ENCODE measurements at places on chromosomes 5 and 9.

DNA sequence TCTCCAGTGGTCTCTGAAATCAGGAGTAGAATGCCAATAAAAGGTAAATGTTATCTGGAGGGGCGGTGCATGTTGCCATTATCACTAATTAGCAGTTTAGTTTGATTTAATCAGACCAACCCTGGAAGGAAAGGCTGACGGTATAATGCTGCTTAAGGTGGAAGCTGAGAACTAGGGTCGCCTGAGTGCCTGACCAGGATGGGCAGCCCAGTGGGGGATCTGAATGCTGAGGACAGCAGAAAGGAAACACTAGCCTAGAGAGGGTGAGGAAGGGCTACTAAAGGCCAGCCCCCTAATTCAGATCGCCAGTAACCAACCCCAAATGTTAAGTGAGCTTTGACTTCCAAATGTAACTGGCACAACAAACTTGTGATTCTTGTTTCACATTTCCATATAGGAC lies 172.2 kb downstream of the APBA1 start:
- DNase-seq, result no peak

- no peak for DNase-seq
These were observed 25.5 kb upstream of the SLC6A3 start for GRCh38 chr5:1470762-1471211.

DNA sequence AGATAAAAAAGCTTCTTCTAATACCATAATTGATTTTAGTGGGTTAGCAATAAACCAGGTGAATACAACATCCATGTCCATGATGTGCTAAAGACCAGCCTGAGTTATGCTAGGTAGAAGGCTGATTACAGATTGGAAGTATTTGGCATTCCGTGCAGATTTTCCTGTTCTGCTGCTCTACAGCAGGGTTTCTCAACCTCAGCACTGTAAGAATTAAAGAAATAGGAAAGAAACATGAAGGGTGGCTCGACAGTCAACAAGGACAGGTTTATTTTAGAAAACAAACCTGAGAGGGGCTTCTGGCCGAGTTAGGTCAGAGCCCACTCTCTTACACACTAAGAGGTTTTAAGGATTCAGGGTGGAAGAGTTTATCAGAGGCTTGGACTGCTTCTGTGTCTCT lies 42.3 kb downstream of the ZFAND5 start:
- no peak for DNase-seq

DNA sequence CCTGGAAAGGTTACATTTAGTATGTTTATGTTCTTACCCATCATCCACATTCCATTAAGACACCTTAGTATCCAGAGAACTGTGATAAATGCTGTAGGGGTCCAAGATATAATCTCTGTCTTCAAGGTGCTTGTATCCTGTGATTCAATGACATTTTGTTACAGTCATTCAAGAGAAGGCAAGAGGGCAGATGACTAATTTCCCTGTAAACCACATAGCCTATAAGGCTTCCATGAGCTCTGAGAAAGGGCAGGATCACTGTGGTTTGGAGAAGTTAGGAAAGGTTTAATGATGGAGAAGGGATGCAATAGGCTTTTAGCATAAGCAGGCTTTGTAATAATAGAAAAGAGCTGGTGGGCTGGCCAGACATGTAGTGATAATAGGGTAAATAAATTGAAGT lies 40.0 kb downstream of the PAPPA start:
- DNase-seq, result no peak

GRCh38 chr5:180636403-180637075 lies 12.9 kb downstream of the FLT4 start:
- DNase-seq, result no peak

DNA sequence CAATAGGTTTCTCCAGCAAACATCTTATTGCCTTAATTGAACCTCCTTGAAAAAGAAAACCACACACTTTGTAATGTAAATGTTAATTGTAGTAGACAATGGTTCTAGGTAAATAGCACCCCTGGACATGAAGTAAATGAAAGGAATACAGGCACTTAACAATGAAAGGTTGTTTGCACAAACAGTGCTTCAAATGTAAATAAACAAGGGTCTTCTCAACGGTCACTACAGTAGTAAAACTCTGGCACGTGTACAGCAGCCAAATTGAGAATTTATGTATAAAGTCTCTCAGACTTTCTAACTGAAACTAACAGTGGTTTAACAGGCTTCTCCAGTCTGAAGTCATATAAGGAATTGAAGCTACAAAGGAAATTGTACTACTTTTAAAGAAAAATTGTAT lies 218.3 kb downstream of the MEF2C start:
- no peak for DNase-seq

DNA sequence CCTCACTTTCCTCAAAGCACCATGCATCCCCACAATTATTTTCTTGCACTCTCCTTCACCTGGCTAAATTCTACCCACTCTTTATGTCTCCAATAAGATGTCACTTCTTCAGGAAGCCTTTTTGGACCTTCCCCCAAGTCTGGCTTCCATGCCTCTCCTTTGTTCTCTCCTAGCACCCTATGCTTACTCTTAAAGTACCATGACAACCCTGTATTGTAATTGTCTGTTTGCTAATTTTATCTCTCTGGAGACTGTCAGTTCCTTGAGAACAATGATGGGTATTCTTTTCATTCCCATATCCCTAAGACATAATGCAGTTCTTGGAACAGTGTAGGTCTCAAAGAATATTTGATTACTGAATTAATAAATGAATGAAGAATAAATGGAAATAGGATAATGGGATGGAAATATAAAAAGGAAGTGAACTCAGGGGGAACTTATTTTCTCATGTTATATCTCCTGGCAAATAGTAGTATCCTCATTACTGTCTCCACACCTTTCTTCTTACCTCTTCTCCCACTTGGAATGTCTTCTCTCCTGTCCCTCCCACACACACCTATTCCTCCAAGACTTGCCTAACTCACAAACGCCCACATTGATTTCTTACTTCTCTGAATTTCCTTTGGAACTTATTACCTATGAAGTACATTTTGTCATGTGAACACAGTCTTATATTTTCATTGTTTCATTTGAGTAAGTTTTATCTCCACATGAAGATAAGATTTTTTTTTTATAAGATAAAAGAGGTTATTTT lies 499.1 kb downstream of the NFIB start:
- no peak for DNase-seq

GRCh38 chr5:111840036-111840674 lies 83.2 kb upstream of the NREP start:
- no peak for DNase-seq

DNA sequence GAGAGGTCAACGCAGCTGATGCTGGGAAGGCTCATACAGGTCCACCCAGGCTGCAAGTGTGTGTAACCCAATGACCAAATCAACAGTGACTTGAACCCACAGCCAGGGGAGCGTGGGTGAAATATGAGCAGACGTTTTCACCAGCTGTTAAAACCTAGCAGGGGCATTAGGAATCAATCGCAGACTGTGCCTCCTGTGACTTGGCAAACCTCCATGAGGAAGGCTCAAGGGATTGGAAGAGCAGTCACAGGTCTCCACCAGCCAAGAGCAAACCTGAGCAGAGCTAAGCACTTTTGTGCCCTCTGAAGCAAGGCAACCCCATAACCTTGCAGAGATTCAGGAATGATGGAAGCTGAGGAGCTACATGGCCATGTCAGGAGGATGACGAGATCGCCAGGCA lies 25.5 kb downstream of the INSYN2B start:
- DNase-seq, result no peak

- DNase-seq, result no peak
These were observed 62.2 kb downstream of the INIP start for GRCh38 chr9:112655668-112656067.

DNA sequence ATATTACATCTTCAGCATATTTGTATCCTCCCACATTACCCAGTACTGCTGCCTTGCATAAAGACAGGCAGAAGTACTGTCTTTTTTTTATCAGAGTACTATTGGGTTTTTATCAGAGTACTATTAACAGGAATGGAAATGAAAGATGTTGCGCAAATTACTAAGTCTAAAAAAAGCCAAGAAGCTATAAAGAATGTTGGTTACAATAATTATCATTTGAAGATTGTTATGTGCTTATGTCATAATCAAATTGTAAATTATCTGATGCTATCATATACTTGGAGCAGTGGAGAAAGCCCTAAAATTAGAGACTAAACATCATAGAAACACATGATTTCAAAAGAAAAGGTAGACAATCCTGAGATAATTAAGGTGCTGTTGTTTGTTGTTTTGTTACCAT lies 188.8 kb downstream of the CCDC192 start:
- no peak for DNase-seq

DNA sequence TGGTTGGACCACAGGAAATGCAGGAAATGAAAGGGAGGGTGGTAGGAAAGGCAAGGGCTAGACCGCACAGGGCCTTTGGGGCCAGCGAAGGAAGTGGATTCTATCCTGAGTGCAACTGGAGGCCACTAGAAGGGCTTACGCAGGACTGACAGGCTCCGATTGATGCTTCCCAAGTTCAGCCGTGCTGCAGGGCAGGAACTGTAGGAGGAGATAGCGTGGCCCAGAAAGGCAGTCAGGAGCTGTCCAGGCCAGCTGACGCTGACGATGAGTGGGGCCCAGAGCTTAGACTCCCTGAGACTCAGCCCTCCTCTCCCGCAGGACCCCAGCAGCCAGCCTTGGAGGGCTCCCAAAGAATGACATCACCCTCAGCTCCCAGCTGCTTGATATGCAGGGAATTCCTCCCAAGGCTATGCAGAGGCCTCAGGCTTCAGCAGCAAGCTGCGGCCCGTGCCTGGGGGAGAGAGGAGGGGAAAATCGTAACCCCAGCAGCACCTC lies 48.8 kb downstream of the KCNIP1 start:
- DNase-seq, result no peak

DNA sequence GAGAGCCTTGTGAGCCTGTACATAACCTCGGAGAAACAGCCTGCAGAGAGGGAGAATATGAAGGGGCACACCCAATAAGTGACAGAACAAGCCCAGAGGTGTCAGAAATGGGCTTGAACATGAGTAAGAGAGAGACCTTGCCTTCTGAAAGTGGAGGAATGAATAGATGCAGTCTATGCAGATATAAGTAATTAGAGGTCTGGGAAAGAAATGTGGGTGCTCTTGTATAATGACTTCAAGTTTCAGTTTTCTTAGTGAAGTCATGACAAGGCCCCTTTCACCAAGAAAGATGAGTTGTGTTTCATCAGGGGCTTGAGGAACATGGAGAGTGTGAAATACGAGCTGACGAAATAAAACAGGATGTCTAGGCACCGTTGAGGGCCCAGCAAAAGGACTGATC lies 15.1 kb downstream of the GRAMD2B start:
- no peak for DNase-seq

DNA sequence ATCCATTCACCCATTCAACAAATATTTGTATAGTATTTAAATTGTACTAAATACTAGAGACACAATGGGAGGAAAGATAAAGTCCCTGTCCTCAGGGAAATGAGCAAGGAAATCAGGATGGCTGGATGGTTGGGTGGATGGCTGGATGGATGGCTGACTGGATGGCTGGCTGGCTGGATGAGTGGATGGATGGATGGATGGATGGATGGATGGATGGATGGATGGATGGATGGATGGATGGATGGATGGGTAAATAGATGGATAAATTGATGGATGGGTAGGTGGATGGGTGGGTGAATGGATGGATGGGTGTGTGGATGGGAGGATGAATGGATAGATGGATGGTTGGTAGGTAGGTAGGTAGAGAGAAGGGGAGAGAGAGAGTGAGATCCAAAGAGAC lies 41.5 kb upstream of the WWC1 start:
- no peak for DNase-seq

- no peak for DNase-seq
These were observed 24.4 kb downstream of the SH3TC2 start for GRCh38 chr5:149038336-149039080.

DNA sequence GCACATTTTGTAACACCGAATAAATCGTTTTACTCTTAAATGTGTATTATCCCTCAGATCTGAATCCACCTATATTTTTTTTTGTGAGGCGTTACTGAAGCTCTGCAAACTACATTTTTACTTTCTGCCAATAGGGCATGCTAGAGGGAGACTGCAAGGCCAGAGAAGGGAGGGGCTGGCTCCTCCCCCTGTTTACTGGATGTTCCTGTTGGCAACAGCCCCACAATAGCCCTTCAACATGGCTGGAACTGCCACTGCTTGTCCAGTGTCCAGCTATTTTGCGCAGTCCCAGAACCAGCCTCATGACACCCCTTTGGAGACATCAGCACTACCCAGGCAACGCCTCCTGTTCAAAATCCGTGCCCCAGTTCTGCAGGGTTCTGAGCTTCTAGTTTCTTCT lies 85.4 kb upstream of the MIER3 start:
- no peak for DNase-seq

- DNase-seq, result no peak
These were observed 50.4 kb downstream of the DCP2 start for GRCh38 chr5:113027015-113027414.

DNA sequence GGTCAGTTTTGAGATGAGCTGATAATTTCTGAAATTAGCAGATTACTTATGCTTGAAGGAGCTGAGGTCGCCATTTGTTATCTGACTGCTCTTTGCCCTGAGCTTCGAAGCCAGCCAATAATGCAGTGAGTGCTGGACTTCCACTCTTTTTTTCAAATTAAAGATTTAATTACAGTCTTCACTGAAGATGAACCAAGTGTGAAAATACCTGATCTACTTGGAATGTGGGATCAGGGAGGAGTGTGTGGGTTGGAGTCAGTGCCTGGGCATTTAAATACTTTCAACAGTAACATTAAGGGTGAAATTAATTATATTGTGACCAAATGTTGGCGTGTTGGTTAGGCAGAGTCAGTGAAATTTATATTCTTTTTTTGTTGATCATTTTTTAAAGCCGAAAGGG lies 23.9 kb upstream of the DMRT3 start:
- DNase-seq, result no peak

DNA sequence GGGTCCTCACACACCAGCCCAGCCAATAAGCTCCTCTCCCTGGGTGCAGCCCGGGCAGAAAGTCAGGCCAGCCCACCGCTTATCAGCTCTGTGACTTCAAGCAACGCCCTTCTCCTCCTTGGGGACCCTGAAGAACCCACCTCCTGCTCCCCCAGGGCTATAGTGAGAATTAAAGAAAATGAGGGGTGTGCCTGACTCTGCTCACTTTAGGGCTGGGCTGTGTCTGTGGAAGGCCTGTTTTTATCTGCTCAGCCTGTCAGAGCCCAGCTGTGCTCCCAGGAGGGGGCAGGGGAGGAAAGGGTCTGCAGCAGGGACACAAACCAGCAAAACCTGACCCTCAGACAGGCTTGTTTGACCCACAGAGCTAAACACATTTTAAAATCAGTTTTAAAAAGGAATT lies 3.9 kb downstream of the GPRIN1 start:
- no peak for DNase-seq

- no peak for DNase-seq
These were observed 349.5 kb downstream of the PRR16 start for GRCh38 chr5:120813551-120813950.

Measured in stimulated activated CD4-positive, alpha-beta T cell treated with anti-CD3 and anti-CD28 coated beads, TNF-alpha, amount 100 ng/mL, for 4 hours (primary cell).